ENCODE measurements at places on chromosomes 6 and 20.

DNA sequence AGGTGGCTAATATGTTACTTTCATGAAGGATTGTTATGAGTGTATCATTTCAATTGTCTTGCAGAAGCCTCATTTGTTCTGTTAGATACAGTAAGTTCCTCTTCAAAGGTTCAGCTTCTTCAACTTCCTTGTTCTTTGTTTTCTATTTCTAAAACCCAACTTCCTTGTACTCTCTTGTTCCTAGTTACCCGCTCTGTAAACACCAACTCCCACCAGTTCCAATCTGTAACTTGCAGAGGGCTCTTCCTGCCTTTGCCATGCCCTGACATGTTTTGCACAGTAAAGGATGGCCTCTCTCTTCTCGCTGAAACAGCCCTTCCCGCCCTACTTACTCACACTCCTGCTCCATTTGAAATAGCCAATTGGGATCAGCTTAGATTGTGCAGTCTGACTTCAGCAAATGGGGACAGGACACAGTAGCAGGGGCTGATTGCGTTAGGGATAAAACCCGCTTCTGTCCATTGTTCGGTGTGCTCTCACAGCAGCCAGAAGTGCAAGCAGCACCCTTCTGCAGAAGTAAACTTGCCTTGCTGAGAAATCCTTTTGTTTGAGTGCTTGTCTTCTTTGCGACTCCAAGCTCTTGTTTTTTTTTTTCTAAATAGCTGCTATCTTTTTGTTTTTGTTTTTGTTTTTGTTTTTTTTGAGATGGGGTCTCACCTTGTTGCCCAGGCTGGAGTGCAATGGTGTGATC, 45.9 kb upstream of the POU5F1 start:
- no peak for DNase-seq

GRCh38 chr6:155042983-155043382, 47.9 kb downstream of the TIAM2 start:
- no peak for DNase-seq

DNA sequence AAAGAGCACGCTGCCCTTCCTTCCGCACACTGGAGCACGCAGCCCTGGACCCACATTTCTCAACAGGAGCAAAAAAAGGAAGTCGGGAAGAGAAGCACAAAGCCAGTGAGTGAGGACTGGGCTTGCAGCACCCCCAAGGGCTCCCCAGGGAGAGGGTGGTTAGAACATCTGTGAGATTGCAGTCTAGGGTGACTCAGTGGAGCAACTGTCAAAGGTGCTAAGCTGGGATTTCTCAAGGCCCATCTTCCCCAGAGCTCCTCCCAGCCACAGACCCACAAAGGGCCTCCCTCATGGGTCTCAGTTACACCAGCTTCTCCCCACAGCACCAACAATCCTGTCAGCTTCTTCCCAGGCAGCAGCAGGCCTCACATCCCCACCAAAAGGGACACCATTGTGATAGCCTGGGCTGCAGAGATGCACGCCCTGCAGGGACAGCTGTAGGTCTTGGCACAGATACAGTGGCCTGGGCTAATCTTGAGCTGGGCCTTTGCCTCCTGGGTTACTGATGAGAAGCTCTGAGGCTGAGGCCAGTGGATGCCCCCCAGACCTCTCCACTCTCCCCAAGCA, 39.6 kb upstream of the CD93 start:
- DNase-seq = no peak

DNA sequence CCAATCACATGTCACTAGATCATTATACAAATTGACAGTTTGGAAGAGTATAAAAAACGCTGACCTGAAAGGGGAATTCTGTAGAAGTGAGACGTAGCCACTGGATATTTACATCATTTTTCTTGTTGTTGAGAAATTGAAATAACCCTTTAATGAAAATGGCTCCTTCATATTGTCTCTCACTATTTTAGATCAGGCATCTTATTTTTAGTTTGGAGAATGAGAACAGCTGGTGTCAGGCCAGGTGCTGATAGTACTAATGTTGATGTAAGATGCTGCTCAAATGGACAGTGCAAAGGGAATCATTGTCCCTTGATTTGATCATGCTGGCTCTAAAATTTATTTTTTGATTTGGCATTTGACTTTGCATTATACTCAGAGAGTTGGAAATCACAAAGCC, 17.4 kb downstream of the NKAIN2 start:
- DNase-seq = no peak

DNA sequence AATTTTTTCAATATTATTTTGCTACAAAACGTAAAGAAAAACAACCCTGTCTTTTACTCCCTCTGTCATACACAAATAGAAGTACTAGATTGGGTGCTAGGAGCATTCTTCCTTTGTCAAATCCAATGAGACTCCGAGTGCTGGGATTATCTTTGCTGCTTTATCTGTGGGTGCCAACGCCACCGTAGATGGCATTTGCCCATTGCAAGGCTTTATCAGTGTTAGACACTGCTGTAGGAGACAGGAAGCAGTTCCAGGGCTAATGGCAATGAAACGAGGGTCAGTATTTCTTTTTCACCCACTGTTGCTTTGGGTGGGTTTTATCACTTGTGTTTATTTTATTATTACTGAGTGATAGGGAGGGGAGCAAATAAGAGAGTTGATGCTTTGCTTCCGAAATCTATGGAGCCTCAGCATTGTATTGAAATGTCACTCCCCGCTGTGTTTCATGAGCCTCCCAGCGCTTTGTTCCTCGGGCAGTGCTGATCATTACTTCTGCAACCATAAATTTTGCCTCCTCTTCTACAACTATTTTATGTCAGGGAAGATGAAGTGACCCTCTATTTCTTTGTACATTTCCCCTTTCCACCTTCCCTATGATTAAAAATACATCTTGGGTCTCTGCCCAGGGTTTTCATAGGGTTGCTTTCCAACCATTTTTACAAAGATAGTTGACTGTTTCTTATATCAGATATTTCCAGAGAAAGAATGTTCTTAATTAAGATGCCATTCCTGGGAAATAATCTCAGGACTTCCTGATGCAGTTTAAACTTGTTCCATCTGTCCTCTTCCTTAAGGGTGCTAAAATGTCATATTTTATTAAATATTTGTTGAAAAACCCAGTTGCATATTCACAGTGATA, 86.7 kb upstream of the LAMP5 start:
- DNase-seq = no peak

GRCh38 chr6:127794405-127794804, 106.5 kb downstream of the THEMIS start:
- no peak for DNase-seq

DNA sequence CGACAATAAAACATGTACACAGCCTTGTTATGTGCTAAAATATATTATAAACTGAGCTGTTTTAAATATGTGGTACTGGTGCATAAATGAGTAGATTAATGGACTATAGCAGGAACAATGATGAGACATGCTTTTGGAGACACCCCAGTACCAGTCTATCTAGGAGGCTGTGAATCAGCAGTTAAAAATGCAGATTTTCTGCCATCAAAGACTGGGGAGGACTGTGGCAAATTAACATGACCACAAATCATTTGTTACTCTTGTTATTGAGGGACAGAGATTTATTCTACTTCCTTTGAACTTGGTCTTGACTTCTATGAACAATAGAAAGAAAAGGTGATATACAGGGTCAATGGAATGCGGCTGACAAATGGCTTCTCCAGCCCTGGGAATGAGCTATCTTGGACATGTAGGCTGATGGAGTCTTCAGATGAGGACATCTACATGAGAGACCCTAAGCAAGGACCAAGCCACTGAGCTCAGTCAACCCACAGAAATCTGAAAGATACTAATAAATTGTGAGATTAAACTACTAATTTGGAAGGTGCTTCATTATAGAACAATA, 551.7 kb upstream of the GJE1 start:
- no peak for DNase-seq

GRCh38 chr6:52697903-52698302, 27.0 kb downstream of the TMEM14A start:
- DNase-seq = no peak

DNA sequence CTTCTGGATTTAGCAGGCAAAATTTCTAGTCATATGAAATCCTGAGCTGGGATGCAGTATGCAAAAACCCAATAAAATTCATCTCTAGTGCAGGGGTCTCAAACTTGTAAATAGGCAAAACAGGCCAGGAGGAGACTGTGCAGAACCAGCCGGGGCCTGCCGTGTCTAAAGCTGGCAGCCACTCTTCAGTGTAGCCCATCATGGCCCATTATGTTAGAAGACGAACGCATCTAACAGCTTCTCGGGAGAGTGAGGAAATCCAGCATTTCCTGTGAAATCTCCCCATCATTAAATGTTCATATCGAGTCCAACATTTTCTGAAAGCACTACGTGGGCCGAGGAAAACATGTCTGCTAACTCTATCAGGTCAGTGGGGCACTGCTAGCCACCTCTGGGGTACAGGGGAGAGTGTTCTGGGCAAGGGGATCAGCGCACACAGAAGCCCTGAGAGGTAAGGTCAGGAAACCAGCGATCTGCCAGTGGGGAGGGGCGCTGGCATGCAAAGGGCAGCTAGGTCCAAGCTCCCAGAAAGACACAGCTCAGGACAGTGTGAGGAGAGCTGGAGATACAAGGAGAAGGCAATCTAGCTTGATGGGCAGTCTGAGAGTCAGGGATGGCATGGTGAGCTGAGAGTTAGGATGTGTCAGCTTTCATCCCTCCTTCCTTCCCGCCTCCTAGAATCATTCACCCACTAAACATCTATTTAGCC, 144.2 kb downstream of the PREX1 start:
- DNase-seq = no peak
